ENCODE measurements at places on chromosomes 6 and 20.
A peak's percentile ranks its signal among the peaks of the same experiment; 100 is the strongest.

GRCh38 chr6:140774080-140774505 is 1358.6 kb upstream of the GJE1 start:
- peak; percentile 76 for DNase-seq

GRCh38 chr6:11943060-11943459 is 69.1 kb upstream of the HIVEP1 start:
- DNase-seq: no peak

DNA sequence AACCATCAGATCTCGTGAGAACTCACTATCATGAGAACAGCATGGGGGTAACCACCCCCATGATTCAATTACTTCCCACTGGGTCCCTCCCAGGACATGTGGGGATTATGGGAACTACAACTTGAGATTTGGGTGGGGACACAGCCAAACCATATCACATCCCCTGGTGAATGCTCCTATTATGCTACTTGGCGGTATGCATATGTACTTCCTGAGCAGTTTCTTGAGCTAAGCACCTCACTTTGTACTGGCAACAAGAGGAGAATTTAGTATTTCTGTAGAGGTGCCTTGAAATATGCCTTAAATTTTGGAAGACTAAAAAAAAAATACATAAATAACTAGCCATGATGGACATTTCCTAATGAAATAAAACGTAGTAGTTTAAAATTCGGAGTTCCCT is 327.2 kb upstream of the CITED2 start:
- no peak for DNase-seq

- no peak for DNase-seq
Measured at GRCh38 chr6:140782941-140783340, 1349.8 kb upstream of the GJE1 start.

DNA sequence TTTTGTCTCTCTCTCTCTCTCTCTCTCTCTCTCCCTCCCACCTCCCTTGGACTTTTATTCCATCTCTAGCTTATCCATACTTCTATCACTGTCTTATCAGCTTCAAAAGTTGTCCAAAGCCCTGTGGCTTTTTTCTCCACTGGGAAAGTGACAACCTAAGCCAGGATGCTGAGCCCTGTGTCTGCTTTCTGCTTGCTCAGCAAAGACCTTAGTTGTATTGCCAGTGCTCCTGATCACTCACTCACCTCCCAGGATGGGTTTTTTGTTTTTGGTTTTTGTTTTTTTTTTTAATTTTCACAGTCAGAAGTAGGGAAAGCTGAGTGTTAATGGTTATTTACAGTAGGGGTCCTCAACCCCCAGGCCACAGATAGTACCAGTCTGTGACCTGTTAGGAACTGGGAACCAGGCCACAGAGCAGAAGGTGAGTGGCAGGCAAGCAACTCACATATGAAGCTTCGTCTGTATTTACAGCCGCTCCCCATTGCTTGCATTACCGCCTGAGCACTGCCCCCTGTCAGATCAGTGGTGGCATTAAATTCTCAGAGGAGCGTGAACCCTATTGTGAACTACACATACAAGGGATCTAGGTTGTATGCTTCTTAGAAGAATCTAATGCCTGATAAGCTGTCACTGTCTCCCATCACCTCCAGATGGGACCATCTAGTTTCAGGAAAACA is 125.0 kb upstream of the ID4 start:
- DNase-seq: no peak

- DNase-seq: no peak
Measured at GRCh38 chr6:89008001-89008814, 44.8 kb upstream of the RNGTT start.

DNA sequence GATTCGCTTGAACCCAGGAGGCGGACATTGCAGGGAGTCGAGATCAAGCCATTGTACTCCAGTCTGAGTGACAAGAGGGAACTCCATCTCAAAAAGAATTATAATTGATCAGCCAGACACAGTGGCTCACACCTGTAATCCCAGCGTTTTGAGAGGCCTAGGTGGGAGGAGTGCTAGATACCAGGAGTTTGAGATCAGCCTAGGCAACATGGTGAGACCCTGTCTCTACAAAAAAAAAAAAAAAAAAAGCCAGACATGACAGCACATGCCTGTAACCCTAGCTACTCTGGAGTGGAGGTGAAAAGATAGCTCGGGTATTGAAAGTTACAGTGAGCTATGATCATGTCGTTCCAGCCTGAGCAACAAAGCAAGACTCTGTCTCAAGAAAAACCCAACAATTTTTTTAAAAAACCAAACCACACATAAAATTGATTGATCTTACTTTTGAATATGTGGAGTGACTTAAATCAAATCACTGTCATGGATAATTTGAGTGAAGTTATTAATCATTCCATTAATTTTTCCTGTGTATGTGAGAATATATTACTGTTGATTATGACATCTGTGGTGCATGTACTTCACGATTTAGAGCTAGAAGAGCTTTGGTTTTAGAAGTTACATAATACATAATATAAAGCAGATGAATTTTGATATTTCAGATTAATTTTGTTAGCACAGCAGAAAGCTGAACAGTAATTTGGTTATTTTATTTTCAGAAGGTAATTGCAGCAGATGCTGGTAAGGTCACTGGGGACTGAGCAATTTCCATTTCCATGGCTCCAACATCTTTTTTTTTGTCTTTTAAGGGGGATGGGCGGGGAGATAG is 34.4 kb downstream of the NCOA7 start:
- DNase-seq: no peak

DNA sequence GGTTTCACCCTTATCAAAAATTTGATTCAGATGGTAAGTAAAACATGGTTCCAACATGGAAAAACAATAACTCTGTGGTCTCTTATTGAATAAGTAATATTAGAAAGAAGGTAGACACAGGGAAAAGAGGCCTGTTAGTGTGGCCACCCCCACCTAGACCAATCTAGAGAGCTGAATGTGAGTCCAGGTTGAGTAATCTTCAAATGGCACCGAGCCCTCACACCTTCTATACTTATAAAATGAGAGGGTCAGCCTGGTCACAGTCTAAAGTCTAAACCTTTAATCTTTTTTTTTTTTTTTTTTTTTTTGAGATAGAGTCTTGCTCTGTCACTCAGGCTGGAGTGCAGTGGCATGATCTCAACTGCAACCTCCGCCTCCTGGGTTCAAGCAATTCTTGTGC is 6.9 kb downstream of the FAM184A start:
- no peak for DNase-seq

- no peak for DNase-seq
Measured at GRCh38 chr20:19709635-19710335, 48.3 kb upstream of the RIN2 start.

DNA sequence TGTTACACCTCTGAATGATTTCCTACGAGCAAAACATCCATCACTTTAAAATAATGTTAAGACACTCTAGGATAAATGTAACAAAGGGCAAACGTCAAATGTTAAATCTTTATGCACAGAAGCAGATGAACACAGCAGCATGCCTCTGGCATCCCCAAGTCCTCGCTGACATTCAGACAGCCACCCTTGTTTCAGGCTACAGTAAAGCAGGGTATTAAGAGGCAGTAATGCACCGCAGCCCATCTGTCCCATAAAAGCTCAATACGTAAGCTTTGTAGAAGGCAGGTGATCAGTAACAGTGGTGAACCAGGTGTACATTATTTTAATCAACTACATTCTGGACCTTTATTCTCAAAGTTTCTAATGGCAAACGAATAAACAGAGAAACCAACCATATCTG is 64.8 kb downstream of the PPP1R3G start:
- DNase-seq: no peak

GRCh38 chr6:160039441-160039840 is 70.6 kb downstream of the IGF2R start:
- no peak for DNase-seq

DNA sequence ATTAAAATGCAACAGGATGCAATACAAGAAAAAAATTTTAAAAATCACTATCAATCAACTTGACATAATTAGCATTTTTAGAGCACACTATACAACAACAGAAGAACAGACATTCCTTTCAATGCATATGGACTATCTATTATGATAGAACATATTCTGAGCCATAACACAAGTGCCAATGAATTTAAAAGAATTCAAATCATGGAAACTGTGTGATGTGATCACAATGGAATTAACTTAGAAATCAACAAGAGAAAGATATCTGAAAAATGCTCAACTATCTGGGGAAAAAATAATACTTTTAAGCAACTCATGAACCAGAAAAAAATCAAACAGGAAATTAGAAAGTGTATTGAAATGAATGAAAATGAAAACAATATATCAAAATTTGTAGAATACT is 106.3 kb downstream of the ADTRP start:
- DNase-seq: no peak

- no peak for DNase-seq
Measured at GRCh38 chr20:44587035-44587980, 4.9 kb downstream of the PKIG start.

All from HCEC 1CT (cell line).